ENCODE measurements at places on chromosomes 2 and 18.

DNA sequence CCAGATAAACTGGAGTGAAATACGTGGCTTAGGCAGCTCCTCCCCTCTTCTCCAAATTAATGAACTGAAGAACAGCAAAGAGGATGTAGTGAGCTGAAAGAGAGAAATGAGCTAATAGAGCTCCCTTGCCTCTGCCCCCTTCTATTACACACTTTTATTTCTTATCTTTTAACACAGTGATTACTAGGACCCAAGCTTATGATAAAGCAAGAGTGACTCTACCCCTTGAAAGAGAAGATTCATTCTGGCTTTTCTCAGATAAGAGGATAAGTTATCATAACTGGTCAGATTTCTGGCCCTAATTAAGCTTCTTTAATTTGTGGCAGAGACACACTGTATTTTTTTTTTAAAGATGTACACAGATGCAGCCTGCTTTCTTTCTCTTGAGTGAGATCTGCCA, 102.2 kb downstream of the MSTN start:
- no peak for DNase-seq

- DNase-seq, result no peak
Measured at GRCh38 chr2:199484927-199485326, 27.2 kb upstream of the SATB2 start.

- no peak for DNase-seq
Measured at GRCh38 chr2:64426183-64426952, 27.6 kb upstream of the LGALSL start.

DNA sequence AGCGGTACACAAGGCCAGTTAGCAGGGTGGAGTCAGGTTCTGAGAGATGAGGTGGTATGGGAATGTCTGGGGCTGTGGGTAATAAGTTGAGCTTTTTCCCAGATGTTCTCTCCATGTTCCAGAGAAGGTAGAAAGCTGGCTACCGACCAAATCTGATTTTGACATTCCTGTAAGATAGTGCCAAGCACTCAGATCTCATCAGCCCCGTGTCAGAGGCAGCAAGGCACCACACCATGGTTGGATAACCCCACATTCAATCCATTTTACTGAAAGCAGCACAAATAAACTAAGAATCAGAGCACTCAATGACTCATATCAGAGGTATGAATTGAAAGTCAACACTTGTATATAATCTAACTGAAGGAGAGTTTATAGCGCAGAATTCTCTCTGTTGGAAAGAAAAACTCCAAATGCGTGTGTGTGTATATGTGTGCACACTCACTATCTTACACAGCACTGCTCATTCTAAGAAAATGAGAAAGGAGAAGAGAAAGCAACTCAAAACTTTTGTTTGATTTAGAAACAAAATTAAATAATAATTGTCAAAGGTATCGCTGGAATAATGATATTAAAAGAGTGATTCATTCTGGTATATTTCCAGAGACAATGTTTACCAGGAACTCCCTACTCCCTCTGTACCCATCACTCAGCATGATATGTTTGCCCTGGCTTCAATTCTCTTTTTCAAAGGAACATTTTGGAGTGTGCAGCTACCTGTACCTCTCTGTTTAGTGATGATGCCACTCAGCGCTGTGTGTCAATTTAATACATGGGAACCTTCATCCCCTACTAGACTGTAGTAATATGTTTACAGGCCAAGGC, 375.1 kb upstream of the ID2 start:
- DNase-seq, result peak; percentile 53

DNA sequence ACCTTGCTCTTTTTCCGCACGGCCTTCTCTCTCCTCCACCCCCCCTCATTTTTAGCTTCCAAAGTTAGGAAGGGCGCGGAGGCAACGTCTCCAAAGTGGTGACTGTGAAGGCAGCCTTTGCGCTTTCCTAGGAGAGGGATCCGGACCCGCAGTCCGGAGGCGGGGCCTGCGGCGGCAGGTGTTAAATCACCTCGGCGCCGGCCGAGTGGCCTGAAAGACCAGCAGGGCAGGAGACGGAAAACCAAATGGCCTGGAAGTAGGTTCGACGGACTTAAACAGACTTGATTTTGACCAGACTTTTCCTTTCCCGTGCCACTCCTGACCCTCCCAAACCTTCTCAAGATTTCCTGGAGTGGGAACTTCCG, 615 bp downstream of the GORASP2 start:
- DNase-seq, result peak; percentile 58

GRCh38 chr2:209005371-209005770, 418.5 kb upstream of the MAP2 start:
- no peak for DNase-seq

DNA sequence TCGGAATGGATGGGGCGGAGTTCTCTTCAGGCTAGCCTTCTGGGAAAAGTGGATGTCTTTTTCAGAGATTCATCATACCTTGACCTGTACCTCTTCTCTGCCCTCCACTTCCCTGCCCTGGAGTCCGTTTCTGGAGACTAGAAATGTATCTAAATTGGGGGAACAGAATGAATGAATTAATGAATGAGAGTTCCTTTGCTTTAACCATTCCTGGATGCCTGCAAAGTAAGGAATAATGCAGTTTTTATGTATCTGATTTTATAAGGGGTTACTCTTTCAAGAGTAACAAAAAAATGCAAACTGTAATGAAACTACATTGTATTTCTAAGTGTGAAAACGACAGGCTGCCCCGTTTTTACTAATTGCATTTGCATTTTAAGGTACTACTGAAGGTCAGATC, 2.0 kb downstream of the SOWAHC start:
- DNase-seq, result no peak

DNA sequence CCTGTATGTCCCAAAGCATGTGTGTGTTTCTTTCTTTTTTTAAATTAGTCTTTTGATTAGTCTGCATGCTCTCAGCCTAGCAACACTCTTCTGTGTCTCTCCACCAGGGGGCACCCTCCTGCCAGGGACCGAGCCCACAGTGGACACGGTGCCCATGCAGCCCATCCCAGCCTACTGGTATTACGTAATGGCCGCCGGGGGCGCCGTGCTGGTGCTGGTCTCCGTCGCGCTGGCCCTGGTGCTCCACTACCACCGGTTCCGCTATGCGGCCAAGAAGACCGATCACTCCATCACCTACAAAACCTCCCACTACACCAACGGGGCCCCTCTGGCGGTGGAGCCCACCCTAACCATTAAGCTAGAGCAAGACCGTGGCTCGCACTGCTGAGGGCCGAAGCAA, 93.8 kb downstream of the NRP2 start:
- DNase-seq, result peak; percentile 59

DNA sequence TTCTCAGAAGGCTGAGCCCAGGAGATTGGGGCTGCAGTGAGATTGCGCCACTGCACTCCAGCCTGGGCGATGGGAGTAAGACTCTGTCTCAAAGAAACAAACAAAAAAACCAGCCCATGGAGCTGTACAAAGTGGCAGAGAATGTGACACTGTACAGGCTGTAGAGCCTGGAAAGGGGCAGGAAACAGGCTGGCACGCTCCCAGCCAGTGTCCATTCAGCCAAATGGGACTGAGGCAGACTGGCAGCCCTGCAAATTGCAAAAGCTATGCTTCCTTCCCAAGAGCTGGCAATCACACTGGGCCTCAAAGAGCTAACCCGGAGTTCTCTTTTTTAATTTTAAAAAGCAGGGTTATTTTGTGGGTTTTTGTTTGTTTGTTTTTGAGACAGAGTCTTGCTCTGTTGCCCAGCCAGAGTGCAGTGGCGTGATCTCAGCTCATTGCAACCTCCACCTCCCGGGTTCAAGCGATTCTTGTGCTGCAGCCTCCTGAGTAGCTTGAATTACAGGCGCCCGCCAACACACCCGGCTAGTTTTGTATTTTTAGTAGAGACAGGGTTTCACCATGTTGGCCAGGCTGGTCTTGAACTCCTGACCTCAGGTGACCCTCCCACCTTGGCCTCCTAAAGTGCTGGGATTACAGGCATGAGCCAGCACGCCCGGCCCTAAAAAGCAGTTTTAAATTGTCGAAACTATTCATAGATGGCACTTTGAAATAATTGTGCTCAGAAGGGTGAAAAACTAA, 42.8 kb downstream of the SCRN3 start:
- no peak for DNase-seq

- no peak for DNase-seq
Measured at GRCh38 chr2:116317111-116317510, 1497.4 kb upstream of the DDX18 start.

DNA sequence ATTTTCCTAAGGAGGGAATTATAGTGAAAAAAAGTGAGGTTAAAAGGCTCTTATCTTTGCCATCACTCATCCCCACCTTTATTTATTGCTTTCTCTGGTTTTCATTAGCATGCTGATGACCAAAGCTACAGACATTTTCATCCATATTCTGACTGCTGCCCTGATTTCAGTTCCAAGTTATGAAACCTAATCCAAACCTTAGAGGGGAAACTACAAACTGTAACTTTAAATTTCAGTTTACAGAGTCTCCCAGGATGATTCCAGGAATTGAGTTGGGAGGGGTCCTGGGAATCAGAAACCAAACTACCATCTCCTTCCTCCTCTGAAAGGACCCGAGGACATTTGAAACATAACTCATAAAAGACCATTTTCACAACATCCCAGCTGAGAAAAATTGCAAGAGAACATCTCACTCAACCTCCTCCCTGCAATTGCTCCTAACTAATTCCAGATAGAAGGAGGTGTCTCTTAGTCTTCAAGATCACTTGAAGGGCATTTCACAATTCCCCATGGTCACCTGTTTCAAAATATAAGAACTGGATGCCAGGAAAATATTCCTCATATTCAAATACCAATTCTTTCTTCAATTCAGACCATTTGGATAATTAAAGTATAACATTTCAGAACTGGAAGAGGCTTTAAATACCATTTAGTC, 520.6 kb downstream of the TNS1 start:
- no peak for DNase-seq

DNA sequence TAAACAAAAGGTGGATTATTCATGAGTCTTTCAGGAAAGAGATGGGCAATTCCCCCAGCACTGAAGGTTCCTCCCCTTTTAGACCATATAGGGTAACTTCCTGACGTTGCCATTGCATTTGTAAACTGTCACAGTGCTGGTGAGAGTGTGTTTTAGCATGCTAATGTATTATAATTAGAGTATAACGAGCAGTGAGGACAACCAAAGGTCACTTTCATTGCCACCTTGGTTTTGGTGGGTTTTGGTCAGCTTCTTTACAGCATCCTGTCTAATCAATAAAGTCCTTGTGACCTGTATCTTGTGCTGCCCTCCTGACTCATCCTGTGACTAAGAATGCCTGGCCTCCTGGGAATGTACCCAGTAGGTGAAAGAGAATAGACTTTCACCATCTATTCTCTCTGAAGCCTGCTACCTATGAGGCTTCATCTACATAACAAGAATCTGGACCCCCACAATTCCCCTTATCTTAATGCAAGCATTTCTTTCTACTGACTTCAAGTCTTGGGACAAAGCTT, 148.7 kb downstream of the CABLES1 start:
- no peak for DNase-seq

- DNase-seq, result peak; percentile 34
Measured at GRCh38 chr2:46116150-46116549, 181.1 kb upstream of the EPAS1 start.

GRCh38 chr2:19036091-19036490, 322.3 kb downstream of the OSR1 start:
- DNase-seq, result no peak

DNA sequence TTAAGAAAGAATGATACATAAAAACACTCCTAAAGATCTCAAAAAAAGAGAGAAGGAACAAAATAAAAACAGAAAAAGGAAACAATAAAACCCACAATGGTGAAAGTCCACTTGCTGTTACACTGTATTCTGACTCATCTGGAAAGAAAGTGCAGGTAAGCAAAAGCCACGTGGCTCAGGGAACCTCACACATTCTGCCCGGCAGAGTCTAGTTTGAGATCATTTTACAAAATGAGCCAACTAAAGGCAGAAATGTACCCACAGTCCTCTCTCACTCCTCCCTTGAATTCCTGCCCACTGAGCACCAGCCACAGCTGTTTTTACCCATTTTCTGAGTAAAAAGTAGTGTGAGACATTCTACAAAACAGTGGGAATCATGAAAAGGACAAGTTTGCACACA, 10.0 kb downstream of the KCNH7 start:
- DNase-seq, result no peak

- no peak for DNase-seq
Measured at GRCh38 chr18:76463872-76464271, 31.2 kb downstream of the ZNF516 start.
